ENCODE measurements at places on chromosomes 1 and 21.

GRCh38 chr1:162954824-162955223 is 93.8 kb upstream of the CCDC190 start:
- no peak for DNase-seq

GRCh38 chr1:117671781-117672501 is 66.1 kb downstream of the TENT5C start:
- DNase-seq, result no peak

DNA sequence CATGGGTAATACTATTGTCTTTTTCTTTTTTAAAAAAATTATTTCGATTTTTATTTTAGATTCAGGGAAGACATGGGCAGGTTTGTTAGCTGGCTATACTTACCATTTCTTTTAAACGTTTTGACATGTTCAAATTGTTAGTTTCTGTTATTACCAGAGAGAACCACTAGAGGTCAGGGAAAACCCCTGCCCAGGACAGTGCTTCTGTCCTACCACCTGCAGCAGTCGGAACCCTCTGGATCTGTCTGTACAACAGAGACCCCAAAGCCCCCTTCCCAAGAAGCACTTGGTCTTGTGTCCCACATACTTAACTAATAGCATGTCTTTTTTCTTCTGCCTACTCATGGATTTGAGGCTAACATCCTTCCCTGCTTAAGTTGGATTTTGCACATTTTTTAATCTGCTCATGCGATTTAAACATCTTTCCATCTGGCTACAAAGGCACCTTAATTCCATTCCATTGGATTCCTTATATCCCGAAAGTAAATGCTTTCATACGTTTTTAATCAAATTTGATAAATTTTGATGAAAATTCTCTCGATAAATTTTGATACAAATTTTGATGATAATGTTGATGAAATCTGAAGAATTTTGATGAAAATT is 10.0 kb upstream of the C1orf115 start:
- DNase-seq, result peak; percentile 34

DNA sequence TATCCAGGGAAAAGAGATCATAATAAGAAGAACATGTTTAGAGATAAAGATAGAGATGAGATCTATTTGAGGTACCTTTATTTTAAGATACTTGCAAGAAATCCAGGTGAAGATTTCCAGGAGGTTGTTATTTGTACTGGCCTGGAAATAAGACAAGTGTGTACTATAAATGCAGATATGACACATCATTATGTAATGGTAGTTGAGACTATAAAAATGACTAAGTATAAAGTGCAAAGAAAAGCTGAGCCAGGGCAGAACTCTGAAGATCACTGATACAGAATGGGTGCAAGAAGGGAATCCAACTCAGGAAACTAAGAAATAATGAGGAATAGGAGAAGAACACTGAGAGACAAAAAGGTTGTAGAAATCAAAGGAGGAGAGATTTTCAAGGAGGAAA is 378.2 kb upstream of the PBX1 start:
- DNase-seq, result no peak

DNA sequence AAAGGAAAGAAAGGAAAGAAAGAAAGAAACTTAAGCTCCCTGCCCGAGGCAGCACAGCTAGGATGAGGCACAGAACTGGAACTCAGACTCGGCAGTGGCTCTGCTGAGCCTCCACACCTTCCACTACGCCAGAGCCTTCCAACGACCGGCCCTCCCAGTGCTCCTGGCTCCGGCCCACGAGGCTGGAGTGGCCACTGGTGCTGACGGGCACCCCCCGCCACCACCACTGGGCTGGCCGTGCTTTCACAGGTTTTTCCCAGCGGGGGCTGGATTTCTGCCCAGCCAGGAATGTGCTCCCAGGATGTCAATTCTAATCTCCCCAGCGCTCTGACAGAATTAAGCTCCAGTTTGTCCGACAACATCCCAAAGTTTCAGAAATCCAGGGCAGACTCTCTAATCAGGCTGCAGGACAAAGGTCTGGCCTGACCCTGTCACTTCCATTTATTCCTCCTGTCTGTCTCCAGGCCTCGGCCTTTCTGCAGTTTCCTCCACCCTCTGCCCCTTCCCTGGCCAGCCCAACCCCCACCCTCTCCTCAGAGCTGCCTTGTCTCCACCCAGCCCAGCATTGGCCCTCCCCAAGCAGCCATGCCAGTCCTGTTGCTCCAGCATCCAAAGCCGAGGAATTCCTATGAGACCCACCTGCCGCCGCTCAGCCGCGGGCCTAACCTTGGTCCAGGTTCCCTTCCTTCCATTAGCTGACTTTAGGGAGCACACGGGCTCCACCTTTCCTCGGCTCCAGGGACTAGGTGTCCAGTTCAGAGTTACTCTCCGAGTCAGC is 81.9 kb downstream of the CASZ1 start:
- DNase-seq, result peak; percentile 64

- no peak for DNase-seq
Observed at GRCh38 chr21:16519036-16519435, 789.3 kb downstream of the USP25 start.

GRCh38 chr1:224509907-224510306 is 75.3 kb upstream of the WDR26 start:
- no peak for DNase-seq

DNA sequence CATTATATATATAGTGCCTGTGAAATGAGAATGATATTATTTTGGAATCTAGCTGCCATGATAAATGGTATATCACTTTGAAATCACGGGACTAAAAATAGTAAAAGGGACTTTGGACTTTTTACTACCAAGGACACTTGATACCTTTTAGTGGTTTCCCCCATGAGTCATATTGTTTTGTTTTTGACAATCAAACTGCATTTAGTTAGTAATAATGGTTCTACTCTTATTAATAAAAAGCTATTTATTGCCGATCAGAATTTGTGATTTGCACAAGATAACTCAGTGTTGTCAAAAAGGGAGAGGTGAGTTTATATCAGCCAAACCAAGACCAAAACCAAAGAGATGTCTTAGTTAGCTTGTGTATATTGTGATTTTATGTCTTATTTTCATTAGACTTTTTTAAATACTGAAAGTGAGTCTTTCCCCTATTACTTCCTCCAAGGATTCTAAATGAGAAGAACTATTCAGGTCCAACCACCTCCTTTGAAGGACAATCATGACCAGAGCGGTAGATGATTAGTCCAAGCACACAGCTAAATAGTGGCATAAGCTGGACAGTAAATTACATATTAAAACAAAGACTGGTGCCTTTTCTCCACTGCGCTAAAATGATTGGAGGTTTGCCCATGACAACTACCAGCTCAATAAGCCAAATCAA is 281.7 kb upstream of the ESRRG start:
- no peak for DNase-seq

- no peak for DNase-seq
Observed at GRCh38 chr1:76759950-76760349, 107.3 kb upstream of the ST6GALNAC5 start.

- DNase-seq, result no peak
Observed at GRCh38 chr1:4108758-4109627, 208.9 kb upstream of the C1orf174 start.

- no peak for DNase-seq
Observed at GRCh38 chr1:60896701-60897363, 185.5 kb upstream of the NFIA start.

DNA sequence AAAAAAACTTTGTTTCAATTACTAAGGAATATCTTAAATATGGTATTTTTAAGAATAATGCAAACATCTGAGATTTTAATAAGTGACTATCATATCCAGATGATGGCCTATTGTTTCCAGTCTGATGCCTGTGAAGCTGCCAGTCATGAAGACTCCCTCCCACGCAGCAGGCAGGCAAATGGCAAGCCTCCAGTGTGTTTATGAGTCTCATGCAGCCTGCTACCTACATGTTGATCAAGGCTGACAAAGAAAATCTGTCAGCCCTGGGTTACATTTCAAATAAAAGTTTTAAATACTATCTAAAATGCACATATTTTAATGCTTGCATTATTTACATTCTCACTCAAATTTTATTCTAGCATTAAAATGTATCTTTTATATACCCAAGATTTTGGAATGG is 137.6 kb upstream of the RNPC3 start:
- DNase-seq, result no peak

GRCh38 chr1:156276966-156277381 is 5.7 kb downstream of the SMG5 start:
- no peak for DNase-seq

DNA sequence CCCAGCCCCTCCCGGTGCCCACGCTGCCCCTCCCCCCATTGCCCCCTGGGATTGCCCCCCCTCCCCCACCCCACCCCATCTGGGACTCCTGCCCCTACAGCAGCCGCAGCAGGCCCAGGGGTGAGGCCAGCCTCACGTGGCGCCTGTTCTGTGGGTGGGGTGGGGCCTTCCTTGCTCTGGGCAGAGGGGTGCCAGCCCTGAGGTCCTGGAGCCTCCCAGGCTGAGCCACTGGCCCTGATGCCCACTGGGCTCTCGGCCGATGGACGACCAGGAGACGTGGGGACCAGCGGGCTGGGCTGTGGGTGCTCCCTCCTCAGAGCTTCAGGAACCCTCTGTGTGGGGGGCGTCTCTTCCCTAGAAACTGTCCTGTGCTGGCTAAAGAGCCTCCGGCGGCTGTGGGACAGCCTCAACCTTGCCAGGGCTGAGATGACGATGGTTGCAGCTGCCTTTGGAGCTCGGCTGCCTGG is 5.8 kb upstream of the C1orf159 start:
- DNase-seq, result no peak

DNA sequence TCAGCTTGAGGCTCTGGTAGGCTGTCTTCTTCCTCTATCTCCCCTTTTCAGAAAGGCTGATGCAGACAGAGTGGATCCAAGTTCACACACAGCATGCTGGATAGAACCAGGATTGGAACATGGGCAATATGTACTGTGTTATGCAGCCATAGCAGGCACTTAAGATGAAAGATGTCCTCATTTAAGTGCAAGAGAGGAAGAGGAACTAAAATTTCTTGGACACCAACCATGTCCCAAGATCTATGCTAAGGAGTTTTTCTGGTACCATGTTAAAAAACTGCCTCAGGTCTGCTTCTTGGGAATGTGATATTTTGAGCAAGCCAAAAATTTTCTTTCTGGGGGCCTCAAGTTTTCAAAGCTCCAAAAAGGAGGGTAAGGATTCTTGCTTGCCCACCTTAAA is 1.2 kb downstream of the SDHB start:
- DNase-seq, result no peak

DNA sequence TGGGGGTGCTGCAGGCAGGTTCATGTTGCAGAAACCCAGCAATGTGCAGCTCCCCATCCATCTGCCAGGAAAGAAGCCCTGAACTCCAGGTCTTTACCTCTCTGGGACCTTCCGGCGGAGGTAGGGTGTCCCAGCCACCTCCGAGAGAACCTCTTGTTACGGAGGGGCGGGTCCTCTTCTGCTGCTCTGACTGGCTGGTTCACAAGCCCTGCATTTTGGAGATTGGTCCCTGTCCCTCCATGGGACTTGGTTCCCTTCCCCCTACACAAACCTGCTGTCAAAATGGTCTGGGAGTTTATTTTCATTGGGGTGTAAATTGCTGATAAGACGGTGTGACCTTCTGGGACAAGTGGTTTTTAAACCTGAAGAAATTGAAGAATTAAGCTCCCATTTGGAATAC is 8.0 kb upstream of the CELSR2 start:
- DNase-seq, result no peak

- no peak for DNase-seq
Observed at GRCh38 chr1:844472-845026, 79.2 kb upstream of the SAMD11 start.

GRCh38 chr1:161792740-161793139 is 26.6 kb downstream of the ATF6 start:
- peak; percentile 15 for DNase-seq

DNA sequence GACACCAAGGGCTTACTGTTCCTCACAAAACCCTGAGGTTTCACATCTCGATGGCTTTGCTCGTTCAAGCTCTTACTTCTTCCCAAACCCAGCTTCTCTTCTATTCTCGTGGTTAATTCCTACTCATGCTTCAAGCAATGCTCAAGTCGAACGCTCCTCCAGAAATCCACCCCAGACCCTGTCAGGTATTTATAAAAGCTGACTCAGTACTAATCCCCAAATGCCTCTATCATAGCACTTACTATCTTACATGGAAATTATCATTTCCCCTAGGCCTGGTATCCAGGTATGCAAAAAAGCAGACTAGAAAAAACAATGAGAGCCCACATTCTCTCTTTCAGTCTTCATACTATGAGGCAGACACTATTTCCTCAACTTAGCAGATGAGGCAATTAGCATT is 6.3 kb downstream of the EBNA1BP2 start:
- DNase-seq, result no peak

GRCh38 chr1:236860101-236860500 is 65.0 kb downstream of the MTR start:
- DNase-seq, result no peak

DNA sequence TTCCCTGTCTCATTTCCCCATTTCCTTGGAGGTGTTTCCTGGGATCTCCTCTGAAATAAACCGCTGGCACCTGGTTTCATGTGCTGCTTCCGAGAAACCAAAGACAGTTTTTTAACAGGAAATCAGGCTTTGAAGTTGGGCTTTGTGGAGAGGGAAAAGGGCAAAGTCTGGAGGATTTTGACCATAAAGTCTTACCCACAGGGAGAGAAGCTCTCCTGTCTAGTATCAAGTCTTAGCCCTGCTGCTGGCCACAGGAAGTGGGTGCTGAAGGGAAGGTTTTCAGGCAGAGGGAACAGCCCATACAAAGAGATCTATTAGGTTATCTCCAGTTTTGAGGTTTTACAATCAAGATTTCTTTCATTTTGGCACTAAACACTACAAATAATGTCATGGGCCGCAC is 29.3 kb downstream of the SLC5A9 start:
- no peak for DNase-seq

DNA sequence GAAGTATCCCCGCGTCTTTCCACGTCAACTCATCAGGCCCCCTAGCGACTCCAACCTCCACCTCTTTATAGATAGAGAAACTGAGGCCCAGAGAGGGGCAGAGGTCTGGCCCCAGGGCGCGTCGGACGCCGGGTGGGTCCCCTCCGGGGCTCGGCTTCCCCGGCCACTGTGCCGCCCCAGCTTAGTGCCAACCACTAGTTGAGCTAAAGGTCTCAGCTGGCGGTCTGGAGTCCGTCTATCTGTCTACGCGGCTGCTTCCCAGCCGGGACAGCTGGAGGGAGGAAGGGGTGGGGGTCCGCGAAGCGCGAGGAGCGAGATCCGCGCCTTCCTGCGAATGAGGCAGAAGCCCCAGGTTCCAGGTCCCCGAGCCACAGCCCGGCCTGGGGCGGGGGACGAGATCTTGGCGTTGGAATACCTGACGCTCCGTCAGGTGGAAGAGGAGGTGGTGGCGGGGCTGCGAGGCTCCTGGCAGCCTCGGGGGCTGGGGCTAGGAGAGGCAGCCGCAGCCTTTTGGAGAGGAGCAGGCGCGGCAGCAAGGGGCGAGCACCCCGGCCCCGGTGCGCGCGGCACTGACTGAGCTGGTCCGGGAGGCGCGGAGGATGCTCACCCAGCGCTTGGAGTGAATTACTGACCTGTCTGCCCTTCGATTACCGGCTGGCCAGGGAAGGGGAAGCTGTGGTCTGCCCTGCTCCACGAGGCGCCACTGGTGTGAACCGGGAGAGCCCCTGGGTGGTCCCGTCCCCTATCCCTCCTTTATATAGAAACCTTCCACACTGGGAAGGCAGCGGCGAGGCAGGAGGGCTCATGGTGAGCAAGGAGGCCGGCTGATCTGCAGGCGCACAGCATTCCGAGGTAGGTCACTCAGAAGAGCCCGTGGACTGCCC is 937 bp downstream of the PODN start:
- no peak for DNase-seq

Measured in prostate gland (tissue), 2 donors.